ENCODE measurements at places on chromosomes 2 and 18. TPM values are rescaled to one million over a fixed set of nuclear protein-coding genes. Genes with fewer than 3 reads are reported as not detected.

DNA sequence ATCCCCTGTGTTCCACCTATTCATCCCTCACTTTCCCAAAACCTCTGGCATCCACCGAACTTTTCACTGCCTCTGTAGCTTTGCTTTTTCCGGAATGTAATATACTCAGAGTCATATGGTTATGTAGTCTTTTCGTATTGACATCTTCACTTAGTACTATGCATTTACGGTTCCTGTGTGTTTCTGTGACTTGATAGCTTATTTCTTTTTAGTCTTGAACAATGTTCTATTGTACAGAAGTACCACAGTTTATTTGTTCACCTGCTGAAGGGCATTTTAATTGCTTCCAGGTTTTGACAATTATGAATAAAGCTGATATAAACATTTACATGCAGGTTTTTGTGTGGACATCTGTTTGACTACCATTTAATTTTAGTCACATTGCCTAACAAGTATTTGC lies 154.7 kb upstream of the DOK6 start:
- H3K4me1 ChIP-seq, result no peaks in the 10 kb centered on the region
- H3K27me3 ChIP-seq, result no peaks in the 10 kb centered on the region
- no peaks in the 10 kb centered on the region for H3K36me3 ChIP-seq
- DNase-seq, result no peak

- no peak overlapping the region for H3K27ac ChIP-seq
- DNase-seq, result no peak
- H3K36me3 ChIP-seq, result no peaks in the 10 kb centered on the region
- H3K4me3 ChIP-seq, result no peak overlapping the region
These were observed 101.0 kb downstream of the EVA1A start for GRCh38 chr2:75459565-75460310.

DNA sequence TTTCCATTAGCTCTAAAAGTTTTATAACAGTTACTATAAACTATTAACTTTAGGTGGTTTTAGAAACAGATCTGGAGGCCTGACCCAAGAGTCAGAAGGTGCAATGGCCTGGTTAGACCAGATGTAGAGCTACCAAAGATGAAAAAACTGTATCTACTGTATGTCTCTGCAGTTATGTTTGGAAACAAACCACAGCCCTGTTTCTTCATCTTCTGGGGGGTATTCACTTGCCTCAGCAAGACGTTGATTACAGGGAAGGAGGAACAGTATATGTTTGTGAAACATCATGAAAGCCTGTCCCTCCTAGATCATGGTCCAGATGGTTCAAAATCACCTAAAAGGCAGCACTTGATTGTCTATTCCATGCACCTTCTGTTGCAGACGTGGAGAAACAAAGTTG lies 220.2 kb downstream of the SUCLG1 start:
- H3K27me3 ChIP-seq, result peaks cover 7% of the 10 kb centered on the region
- no peaks in the 10 kb centered on the region for H3K4me1 ChIP-seq
- no peak for DNase-seq
- no peak overlapping the region for H3K27ac ChIP-seq

GRCh38 chr2:187206071-187206470 lies 242.0 kb downstream of the CALCRL start:
- no peak overlapping the region for H3K27ac ChIP-seq
- H3K4me1 ChIP-seq, result no peaks in the 10 kb centered on the region
- no peak for DNase-seq
- peaks cover 2% of the 10 kb centered on the region for H3K27me3 ChIP-seq

Gene PAPOLG
- polyA plus RNA-seq, result 19.5 TPM

Gene DOK6
- polyA plus RNA-seq, result 0.30 TPM

Gene DHRS9
- polyA plus RNA-seq, result 0.31 TPM

Gene FAM110C
- 1.9 TPM for polyA plus RNA-seq

Gene CYRIA
- polyA plus RNA-seq, result 24.0 TPM

Gene DTNB
- 9.1 TPM for polyA plus RNA-seq

All from immature natural killer cell (primary cell).